ENCODE measurements at places on chromosomes 7 and 10.
A peak's percentile ranks its signal among the peaks of the same experiment; 100 is the strongest.

DNA sequence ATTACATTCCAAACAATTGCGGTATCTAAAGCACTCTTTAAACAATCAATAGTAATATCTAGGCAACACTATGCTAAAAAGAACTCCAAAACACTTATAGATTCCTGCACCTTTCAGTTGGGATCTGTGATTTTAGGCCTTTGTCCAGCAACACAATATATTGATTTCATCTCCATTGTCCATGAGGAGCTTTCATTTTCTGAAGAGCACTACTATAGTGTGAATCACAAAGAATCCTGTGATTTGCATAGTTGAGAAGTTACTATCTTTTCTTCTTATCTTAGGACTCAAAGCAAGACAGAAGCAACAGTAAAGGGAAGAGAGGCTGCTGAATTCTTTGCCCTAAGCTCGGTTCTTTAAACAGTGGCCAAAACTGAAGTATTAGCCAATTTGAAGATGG is 846.8 kb downstream of the IPMK start:
- no peak for DNase-seq

DNA sequence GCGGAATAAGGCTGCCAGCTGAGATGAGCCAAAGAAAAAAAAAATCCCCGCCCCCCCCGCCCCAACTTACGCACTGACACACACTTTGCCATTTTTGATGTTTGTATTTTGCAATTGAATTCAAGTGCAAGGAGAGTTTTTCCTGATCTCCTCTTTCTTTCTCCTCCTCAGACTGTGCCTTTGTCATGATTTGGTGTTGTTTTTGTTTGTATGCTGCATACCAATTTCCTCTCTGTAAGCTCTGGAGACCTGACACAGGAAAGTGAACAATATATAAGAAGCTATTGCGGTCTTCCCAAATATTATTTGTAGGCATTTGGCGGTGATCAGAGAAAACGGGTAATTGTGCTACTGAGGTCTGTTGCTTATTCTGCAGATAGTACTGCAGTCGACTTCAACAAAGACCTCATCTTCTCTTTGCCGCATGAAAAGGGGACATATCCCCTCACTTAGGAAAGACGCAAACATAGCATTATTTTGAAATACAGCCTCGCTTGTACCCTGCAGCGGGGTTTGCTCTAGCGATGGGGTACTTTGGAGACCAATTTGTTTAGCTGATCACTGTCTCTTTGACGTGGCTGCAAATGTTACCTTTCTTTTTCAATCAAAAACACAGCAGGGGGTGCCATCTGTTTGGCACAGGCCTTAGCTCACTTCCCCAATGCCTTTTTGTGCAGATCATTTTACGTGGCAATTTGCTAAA is 206.6 kb downstream of the SKAP2 start:
- DNase-seq: no peak

GRCh38 chr10:82319562-82319961 is 444.6 kb downstream of the NRG3 start:
- no peak for DNase-seq

GRCh38 chr10:84706431-84706830 is 378.0 kb downstream of the CCSER2 start:
- DNase-seq: no peak

DNA sequence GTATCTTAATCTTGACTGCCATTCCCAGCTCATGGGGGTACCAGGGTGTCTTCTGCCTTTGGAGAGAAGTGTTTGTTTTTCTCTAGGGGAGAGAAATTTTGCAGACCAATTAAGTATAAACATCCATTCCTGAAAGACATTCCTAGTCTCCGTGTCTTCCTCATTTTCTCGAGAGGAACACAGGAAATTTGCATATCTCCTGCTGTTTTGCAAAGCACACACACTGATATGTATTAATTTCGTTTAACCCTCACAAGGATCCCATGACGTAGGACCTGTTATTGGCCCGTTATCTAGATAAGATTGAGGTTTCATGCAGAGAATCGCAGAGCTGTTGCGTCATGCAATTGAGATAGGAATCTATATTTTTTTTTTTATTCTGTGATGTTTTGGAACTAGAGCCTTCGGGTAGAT is 944 bp downstream of the RHBDD2 start:
- DNase-seq: peak; percentile 36

DNA sequence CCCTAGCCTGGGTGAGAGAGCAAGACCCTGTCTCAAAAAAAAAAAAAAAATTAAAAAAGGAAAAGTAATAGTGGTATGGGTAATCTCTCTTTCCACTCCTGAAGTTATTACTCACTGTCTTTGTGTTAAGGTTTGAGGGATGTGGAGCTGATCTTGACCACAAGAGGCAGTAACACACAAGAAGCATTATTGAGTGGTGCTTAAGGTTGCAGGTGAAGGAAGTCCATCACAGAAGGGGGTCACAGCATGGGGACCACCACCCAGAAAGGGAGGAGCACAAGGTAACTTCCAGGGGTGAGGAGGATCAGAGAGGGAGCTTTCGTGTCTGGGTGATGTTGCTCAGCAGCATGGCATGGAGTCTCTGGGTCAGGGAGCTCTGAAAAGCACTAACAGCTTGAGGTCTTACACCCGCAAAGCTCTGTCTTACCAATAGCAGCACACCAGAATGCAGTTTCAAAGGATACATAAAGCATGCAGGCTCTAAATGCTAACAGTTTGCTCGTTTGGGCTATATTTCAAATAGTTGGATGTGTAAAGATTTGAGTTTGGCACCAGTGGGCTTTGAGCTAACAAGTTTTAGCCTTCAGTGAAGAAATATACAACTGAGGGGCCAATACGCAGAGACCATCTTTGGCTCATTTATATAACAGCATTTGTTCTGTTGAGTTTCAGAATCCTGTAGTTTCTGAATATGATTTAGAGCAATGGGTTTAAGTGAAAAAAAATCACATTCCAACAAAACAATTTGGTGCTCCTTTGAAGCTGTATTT is 100.4 kb upstream of the DNAJC1 start:
- no peak for DNase-seq

DNA sequence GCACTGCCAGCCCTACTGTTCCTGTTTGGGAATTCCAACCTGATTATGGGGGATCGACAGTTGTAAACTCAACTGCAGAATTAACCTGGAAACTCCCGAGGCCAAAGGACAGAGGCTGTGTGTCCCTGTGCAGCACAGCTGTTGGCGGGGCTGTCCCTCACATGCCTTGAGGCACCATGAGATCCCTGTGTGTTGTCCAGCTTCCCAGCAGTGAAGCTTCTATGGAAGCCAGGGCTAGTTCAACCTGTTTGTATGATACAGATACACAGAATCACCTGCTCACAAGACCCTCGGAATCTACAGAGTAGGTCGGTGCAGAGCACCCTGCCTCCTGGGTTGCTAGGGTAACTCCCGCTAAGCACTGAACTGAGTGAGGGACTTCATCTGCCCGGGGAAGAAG is 61.0 kb upstream of the EFCAB10 start:
- DNase-seq: no peak

DNA sequence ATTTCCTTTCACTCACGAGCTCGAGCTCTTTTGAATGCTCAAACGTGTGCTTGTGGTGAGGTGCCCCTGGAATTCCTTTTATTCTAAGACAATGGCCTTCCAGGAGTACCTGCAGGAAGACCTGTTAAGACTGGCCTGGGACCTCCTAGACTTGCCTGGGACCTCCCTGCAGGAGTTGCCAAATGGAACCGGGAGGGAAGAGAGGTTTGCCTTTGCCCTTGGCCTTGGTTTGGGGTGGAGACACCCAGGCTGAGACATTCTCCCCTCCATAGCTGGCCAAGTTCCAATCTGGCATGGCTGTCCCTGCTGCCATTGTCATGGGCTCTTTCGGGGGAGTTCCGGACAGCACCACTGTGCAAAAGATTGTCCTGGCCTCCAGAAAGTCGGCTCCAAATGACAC is 39.7 kb downstream of the DNAJB12 start:
- DNase-seq: no peak

GRCh38 chr7:136312592-136312991 is 335.4 kb upstream of the MTPN start:
- DNase-seq: no peak

DNA sequence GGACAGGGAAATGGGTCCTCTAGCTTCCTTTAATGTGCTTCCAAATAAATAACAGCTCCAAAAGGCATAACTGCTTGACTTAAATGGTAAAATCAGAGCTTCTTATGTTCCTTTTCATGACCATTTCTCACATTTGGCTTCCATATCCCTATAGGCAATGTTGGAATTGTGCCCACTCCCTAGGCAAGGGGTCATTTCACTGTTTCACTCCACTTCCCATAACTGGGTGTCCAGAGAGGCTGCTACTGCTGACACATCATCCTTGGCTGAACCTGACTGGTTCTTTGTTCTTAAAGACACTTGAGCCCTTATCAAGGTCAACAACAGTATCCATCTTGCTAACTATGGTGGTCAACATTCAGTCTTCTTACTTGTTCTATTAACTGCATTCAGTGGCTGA is 37.1 kb downstream of the PRTFDC1 start:
- no peak for DNase-seq

GRCh38 chr10:58920655-58921003 is 255.8 kb upstream of the PHYHIPL start:
- DNase-seq: no peak

DNA sequence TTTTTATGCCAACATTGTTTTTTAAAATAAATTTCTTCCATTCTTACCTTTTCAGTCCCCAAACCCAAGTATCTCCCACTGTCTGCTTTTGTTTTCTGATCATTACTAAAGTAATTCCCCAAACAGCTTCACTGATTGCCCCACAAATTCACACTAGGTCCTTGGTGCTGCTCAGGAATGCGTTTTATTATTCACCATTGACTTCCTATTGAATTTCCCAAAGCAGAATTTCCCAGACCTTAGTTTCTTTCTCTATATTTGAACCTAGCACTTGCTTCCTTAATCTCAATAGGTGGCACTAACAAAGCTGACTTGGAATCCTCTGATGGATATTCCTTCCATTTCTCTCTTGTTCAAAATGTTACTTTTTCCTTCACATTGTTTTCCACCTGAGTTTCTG is 52.2 kb downstream of the FZD1 start:
- no peak for DNase-seq

GRCh38 chr10:30114881-30115625 is 55.7 kb upstream of the JCAD start:
- no peak for DNase-seq

DNA sequence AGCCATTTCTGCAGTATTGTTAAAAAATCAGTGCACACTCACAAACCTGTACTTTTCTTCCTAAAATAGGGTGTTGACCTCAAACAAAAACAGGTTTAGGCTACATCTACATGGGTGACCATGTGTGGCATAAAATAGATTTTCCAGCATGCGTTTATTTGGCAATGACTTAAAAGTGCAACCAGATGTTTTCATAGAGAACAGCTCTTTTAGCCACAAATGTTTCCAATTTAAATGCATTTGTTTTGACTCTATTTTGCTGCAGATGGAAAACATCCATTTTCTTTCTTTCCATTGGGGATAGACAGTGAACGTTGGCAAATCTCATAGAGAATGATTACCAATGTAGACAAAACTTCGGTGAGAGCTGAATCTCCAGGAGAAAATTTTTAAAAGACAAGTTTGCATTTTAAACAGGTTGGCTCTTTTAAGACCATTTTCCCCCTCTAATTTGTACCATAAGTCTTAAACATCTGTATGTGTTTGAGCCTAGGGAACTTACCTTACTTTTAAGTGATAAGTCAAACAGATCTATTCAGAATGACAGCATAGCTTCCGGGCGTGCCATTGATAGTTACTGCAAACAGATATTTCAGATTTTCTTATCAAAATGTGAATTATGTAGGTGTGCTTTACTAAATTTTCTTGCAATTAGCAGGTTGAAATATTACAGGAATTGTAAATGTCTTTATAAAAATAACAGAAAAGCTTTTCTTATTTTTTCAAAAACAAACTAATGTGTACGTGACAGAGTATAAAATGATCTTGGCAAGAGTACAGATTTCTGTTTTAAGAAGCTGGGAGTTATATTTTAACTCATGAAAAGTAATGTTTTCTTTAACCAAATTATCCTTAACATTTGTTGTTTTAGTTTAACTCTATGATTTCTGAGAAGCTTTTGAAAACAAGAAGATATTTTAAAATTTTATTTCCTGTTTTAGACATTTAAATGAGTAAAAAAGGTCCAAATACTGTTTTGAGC is 144.9 kb downstream of the HGF start:
- DNase-seq: no peak

GRCh38 chr7:145088111-145088745 is 252.4 kb upstream of the TPK1 start:
- DNase-seq: no peak

- DNase-seq: no peak
These were observed 99.0 kb downstream of the DYNC2I1 start for GRCh38 chr7:158955146-158955870.
